ENCODE measurements at places on chromosomes 5 and 9.

GRCh38 chr9:96619491-96620180 lies at the start of gene CDC14B:
Gene CDC14B, minus strand, starts transcription at chr9:96619843. Its CDS starts 465 bp downstream, at chr9:96619378.
- DNase-seq: no peak

DNA sequence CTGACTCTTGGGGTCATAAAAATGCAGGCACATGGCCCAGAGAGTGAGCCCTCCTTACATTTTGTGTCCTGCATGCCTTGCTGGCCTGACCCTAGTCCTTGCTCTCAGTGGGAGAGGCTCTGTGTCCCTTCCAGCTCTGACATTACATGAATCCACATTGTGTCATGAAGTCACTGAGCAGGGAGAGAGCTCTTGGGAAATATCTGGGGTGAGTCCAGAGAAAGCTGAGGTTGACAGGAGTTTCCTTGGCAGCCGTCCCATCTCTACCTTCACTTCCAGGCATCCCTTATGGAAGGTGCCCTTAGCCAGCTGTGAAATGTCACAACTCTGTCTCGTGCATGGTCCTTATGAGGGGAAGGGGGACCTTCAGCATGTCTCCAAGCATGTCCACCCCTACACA lies 41.0 kb downstream of the FAT2 start:
- no peak for DNase-seq

DNA sequence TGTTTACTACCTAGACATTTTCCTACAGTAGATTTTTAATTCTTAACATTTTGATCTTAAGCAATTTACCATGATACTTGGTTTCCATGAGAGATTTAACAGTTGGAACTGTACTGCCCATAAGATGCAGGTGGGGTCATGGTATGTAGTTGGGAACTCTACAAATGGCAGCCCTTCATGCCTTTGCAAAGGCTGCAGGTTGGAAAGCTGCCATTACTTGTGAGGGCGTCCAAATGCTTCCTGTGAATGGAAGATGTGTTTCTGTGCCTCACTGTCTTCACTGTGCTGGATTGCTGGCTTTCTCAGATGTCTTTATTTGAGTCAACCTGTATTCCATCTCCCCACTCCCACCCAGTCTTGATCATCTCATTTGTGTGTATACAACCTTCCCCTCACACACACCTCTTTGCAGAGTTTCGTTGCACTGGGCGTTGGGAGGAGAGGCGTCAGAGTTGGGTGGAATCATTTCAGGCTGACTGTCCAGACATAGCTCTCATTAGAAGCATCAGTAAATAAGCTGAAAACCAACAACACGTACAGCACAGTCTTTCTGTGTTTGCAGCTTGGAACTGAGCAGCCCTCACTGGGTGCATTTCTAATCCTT lies 14.8 kb upstream of the ABL1 start:
- DNase-seq: no peak

DNA sequence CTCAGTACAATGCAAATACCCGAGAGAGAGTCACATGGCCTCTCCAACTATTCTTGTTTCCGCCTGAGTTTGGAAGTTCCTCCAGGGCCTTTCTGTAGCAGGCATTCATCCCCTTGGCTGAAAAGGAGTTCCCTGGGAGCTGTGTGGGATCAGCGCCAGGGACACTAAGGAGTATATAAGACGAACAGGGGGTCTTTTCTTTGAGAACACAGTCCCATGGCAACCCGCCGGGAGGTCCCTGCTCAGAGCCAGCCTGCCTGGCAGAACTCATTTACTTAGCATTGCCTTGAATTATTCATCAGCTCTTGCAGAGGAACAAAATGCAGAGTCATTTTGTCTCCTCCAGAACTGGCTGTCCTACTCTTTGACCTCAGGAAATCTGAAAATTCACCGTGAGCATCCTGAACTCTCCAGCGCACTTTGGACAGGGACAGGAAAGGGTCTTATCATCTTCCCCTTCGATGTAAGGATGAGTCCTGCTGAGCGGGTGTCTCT lies 120.4 kb upstream of the OSMR start:
- DNase-seq: no peak

DNA sequence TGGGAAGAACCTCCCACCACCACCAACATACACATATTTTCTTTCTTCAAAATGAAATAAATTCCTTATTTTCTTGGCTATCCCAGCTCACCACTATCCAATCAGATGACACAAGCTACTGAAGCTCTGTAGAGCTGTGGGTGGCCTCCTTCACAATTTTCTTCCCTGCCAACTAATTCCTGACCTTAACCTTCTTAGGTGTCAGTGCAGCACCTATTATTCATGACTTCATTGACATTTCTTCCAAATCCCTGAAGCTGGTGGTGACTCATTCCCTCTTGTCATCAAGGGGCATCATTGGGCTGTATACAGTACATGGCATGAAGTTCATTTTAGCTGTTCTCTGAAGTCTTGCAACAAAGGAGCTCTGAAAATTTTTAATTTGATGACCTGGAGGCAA lies 42.0 kb upstream of the ADRA1B start:
- no peak for DNase-seq

DNA sequence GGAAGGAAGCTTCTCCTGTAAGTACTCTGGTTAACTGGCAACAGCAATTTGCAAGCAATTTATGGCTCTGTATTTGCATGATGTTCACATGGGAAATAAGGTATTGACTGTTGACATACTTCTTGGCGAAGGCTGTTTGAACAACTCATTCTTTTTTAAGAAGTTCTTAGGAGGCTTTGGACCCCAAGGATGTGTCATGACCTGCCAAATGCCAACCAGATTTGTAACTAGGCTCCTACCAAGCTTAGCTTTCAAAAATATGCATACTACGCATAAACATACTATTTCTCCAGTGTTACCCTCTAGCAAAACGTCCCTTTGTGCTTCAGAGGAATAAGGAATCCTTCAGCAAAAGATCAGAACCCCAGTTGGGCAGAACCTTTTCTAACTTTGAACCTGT lies 165.2 kb upstream of the MSX2 start:
- no peak for DNase-seq

GRCh38 chr5:39992617-39993202 lies 567.9 kb upstream of the DAB2 start:
- no peak for DNase-seq

- DNase-seq: no peak
Observed at GRCh38 chr5:81820863-81821262, 70.0 kb upstream of the SSBP2 start.

DNA sequence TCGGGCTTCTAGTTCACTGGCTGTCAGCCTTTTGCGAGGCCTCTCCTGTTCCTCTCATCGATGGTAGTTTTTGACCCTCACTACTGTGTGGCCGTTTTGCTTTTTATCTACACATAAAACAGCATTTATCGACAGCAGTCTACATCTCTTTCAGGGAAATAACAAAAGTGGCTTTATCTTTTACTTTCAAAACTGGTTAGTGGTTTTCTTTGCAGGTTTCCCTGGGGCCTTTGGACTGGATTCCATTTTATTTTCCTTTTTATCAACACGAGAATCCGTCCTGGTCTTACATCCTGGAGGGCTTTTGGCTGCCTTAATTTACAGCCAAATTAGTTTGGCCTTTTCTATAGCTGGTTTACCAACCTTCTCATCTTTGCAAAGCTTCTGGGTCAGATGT lies 793 bp upstream of the PKD2L2 start:
- DNase-seq: no peak

GRCh38 chr5:129664336-129664937 lies 83.5 kb upstream of the MINAR2 start:
- no peak for DNase-seq

GRCh38 chr9:114107286-114108001 lies 8.4 kb upstream of the KIF12 start:
- DNase-seq: no peak
